AG08396 (cell line): ENCODE measurements at places on chromosomes 2 and 18.

DNA sequence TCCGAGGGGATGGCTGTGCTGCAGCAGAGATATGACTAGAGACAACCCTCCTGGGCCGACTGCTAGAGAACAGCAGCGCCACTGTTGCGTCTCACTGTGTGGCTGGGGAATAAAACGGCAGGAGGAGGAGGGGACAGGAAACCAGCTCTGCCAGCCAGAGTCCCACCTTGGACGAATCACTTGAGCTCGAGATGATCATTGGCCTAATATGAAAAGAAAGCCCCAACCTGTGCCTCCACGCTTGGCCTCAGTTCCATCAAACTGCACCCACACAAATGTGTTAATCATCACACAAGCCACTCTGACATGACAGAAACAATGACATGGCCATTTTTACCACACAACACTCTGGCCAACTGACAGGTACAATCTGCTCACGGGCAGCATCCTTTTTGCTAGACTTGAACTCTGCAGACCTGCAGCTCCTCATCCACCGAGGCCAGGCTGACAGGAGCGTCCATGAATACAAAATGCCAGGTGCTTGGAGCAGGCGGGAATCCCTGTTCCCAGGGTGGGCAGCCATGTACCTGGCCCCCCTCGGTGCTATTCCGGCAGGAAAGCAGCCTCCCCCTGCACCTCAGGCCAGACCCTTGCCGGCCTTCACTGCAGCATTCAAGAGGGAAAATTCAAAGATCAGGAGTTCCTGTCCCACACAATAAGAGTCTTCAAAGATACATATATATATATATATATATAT, 52.3 kb downstream of the PARD6G start:
- DNase-seq: no peak

DNA sequence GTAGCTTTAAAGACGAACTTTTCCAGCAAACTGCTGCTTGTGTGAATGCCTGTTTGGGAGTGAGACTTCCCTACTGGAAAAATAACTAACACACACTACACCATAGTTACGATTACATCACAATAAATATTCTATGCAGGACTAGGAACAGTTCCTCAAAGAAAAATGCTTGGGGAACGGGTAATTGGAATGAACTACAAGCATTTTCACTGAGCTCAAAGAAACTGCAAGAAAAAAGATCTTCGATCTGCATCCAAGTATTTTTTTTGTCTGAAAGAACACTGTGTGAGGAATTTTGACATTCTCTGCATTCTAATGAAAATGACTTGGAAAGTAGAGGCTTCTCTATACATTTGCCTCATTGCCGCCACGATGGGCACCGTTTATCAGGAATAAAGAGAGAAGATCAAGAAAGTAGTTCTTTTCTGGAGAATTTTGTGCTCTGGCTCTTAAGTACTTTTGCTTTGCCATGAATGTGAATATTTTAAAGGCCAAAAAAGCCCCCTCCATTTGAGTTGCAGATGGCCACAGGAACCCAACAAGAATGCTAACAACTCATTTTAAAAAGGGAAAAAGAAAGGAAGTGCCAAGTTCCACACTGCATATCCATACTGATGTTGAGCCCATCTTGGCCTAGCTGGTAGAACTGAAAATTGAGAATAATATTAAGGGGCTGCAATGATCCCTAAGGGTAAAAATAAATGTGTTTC, 13.6 kb downstream of the LYPD1 start:
- no peak for DNase-seq

DNA sequence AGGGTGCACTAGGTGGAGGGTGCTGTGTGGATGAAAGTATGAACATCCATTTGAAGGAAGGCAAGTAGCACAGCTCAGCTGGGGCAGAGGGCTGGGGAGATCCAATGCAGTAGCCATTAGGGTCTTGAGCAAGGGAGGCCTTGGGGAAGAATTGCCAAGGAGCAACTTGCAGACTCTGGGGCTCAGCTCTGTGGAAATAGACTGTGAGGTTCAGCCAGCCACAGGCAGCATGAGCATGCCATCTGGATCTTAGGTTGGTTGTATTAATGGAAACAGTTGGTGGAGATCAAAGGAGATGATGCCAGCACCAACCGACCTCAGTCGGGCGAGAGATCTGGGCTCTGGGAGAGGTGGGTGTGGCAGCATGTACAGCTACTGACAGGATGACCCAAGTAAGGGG, 5.6 kb downstream of the ZAP70 start:
- DNase-seq: no peak

GRCh38 chr2:73489053-73489452, 103.4 kb downstream of the ALMS1 start:
- DNase-seq: no peak

- no peak for DNase-seq
Measured at GRCh38 chr2:199680482-199680881, 170.5 kb downstream of the FTCDNL1 start.

GRCh38 chr2:48914477-48915089, 159.1 kb upstream of the LHCGR start:
- DNase-seq: no peak

GRCh38 chr2:10054976-10055375, 11.6 kb downstream of the KLF11 start:
- DNase-seq: no peak

DNA sequence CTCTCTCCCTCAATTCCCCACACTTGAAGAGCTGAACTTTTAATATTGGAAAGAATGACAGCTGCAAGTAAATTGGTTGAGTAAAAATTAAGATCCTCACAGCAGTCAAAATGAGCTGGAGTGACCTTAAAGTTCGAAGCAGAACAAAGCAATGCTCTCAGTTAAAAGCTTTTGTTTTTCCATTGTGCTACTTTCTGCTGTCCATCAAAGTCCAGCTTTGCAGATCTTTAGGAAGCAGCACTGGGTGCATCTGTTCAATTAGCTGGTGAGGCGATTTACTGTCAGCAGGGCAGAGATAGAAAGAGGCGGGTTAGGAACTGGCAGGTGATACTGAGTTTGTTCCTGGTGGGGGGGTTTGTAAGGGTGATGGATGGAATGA, 834.8 kb downstream of the CPS1 start:
- no peak for DNase-seq

- no peak for DNase-seq
Measured at GRCh38 chr2:238811293-238811692, 36.6 kb upstream of the TWIST2 start.

DNA sequence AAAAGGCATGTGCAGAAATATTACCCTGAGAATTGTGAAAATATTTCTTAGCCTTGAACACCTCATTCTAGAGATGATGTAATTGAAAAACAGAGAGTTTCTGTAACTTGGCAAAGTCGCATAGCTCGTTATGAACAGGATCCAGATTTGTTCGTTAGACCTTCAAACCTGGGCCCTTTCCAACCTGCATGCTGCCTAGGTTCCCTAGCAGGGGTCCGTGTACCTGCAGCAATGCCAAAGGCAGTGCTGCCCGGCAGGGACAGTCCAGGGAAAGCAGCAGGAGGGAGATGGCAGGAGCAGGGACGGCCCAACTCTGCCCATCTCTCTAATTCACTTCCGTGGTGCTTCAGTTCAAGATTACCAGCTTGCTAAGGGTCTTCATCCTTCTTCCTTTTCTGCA, 12.0 kb downstream of the PIEZO2 start:
- DNase-seq: no peak

GRCh38 chr2:33058716-33059470, 112.1 kb downstream of the LTBP1 start:
- DNase-seq: no peak

- no peak for DNase-seq
Measured at GRCh38 chr18:23094411-23095190, 40.7 kb upstream of the CABLES1 start.

GRCh38 chr2:97646977-97647376, 1.1 kb downstream of the COX5B start:
- DNase-seq: no peak

GRCh38 chr2:227942021-227942420, 70.6 kb downstream of the DAW1 start:
- DNase-seq: no peak

DNA sequence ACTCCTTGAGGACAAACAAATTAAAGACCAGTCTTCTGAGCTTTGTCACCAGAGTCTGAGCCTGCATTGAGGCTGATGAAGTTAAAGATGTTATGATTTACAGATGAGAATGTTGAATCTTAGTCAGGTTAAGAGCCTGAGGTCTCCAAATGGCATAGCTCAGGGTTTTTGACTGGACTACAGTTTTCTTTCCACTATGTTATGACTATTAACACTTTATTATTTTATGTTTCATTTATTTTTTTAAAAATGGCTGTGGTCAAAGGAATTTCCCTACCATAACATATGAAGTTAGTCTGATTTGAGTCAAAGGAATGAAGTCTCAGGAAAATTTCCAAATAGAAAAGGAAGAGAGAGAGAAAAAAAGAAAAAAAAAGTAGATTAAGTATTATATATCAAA, 39.7 kb upstream of the CWC22 start:
- DNase-seq: no peak

DNA sequence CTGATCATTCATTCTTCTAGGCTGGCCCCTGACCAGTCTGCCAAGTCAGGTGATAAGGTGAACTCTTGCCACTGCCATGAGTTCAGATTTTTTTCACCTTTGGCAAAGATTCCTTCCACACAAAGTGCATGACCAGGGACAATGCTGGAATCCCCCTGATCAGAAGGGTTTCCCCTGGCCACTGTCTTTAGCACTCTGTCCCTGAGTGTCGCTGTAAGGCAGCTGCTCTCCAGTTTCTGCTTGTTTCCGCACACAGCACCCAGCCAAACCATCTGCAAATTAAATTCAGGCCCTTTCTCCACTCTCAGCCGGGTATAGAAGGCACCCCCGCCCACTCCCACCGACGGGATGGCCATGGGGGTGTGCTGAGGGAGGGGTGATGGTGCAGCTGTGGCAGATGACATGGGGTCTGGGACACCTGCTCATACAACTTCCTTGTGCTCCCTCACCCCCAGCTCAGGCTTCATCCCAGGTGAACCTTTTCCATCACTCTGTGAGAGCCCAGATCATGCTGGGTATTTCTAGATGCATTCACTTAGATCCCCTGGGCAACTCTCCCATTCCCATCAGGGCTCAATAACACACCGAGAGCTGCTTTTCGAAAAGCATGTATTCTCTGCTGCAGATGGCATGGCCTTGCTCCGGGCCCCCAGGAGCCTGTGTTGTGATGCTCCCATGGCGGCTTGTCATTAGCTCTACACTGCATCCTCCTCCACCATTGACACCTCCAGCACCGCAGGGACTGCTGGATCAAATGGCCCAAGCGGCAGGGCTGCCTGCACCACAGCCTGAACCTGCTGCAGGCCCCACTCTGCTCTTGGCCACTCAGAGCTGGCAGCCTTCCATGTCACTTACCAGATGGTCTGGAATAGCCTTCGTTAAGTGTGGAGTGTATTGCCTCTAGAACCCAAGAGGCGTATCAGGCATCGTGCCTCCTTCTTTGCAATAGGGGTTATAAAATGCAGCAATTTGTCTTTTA, 52.3 kb upstream of the ROCK2 start:
- no peak for DNase-seq

- DNase-seq: no peak
Measured at GRCh38 chr2:207975921-207976320, 49.4 kb downstream of the PLEKHM3 start.

DNA sequence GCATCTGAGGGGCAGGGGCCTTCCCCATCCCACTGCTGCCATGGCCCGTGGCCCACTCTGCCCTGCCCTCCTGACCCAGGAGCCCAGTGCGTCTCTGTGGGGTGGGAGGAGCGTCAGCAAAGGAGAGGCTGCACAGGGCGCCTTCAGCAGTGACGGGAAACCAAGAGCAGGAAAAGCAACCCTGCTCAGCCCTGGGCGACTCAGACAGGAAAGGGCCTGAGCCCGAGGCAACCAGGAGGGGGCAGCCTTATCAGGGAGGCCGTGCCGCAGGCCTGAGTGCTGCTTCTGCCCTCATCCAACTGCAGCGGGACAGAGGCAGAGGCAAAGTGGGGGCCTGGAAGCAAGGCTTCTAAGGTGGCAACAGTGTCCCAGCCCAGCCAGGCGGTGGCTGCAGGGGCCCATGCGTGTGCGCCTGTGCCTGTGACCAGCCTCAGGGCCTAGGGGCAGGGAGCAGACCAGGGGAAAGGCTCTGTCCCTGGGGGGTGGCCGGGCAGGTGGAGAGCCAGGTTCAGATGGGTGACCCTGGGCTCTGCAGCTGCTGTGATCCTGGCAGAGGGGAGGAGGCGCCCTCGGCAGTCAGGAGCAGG, 23.3 kb upstream of the ALPI start:
- DNase-seq: no peak

DNA sequence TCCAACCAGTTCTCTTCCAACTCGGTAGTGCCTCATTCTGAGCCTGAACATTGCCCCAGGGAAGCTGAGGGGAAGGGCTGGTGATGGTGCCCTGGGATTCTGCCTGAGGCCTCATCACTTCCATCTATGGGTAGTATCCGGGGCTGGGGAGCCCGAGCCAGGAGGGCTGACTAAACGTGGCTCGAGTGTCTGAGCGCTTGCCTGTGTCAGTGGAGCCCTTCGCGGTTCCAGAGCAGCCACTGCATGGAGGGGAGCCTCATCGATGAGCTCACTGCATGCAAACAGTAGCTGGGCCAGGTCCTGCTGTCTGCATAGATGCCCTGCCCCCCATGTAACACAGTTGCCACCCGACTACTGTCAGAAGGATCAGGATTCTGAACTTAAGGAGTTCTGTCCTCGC, 129.3 kb downstream of the GLI2 start:
- peak; percentile 57 for DNase-seq
